ENCODE measurements at places on chromosomes 12 and 14.

DNA sequence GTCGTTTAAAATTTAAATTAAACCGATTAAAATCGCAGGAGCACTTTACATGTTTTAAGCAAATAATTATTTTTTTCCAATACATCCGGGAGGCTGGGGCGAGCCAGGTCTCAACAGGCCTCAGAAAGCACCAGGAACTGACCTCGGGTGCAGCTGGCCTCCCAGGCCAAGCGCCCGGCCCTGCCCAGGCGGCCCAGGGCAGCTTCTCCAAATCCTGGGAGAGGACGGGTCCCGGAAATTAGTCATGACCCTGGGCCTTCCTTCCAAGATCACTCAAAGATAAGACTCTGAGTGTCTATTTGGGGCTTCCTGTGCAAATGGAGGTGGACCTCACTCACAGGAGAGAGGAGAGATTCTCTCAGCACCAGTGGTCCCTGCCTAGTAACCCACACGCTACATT is 177.1 kb downstream of the BCL11B start:
- no peak for DNase-seq

GRCh38 chr12:52448228-52448627 is 3.7 kb downstream of the KRT6B start:
- DNase-seq, result no peak

DNA sequence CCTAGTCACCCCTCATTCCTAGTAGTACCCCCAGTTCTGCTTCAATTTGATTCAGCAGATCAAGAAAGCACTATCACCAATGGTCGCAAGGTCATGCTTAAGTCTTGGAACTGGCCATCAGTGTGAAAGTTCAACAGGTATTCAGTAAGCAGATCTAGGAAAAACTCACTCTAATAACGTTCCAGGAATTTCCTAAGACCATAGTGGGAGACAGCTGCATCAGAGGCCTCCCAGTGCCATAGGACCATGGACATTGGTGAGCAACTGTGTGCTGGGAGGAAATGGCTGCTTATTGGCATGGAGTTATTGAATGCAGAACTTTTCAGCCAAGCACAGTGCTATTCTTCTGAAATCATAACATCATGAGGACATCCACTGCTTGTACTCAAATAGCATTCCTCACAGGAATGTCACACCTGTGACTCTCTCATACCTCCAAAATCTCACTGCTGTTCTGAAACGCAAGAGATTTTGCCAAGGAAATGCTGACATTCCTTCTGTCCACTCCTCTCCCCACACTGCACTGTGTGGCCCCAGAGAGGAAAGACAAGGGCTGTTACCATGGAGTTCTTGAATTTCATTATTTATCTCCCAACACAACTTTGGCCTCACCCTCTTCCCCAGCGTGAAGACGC is 30.9 kb upstream of the MDM2 start:
- no peak for DNase-seq

DNA sequence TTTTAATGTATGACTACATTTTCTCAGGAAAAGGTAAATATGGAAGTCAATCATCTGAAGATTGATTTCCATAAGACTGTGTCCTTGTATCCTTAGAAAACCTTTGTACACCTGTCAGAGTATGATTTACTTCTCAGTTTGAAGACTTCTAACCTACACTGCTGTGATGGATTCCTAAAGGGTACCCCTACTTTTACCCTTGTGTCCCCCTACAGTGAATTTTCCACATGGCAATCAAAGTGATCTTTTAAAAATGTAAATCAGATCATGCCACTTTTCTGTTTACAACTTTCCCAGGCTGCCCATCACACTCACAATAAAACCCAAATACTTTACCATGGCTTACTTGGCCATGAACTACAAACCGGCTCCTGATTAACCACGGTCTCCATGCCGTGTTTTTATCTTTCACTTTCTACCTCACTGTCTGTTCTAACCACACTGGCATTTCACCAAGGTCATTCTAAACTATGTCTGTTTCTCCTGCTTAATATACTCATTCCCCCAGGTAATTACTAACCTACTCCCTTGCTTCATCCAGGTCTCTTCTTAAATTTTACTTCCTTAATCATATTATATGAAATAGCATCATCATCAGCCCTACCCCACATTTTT is 8.1 kb downstream of the DNAI7 start:
- DNase-seq, result no peak

GRCh38 chr14:30214461-30215090 is 286.9 kb upstream of the PRKD1 start:
- DNase-seq, result no peak
